ENCODE measurements at places on chromosomes 2 and 18.

- no peak for DNase-seq
These were observed 79.1 kb downstream of the SH3YL1 start for GRCh38 chr2:184695-185094.

GRCh38 chr2:172394002-172394401 is 33.4 kb upstream of the ITGA6 start:
- no peak for DNase-seq

DNA sequence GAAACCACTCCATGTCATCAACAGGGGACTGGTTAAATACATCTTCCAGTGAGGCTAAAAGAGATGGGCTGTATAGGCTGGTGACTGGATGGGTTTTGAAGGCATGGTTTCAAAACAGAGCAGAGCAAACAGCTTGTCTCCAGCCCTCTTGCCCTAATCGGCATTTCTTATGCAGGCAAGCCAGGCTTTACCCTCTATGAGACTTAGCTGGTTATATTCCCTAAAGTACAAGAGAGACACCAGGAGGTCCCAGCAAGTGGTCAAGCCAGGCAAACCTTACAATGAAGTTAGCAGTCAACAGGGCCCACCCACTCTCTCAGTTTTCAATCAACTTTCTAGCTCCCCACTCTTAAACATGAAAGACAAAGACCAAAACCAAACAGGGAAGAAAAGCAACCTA is 19.0 kb downstream of the OSBPL1A start:
- DNase-seq: no peak

DNA sequence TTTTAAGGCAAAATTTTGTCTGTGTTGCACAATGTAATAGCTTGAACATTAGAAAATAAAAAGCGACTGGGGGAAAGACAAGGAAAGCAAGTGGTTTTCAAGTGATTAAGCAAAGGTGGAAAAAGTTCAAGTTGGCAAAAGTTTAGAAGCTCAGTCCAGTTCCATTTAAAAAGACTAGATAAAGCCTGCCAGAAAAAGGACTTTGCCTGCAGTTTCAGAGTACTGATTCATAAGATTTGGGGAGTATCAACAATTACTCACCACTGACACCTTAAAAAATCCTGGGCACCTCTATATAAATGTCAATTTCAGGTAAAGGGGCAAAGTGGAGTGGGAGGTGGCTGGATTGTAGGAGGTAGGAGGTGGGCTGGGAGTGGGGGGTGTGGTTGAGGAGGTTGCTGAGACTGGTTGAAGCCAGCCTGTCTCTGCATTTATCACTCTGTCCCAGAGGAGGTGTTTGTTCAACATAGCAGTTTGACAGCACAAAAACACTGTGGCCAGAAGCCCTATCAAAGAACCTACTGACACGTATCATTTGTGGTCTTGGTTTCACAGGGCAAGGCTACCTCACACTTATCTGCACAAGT is 14.6 kb downstream of the ZEB2 start:
- no peak for DNase-seq

GRCh38 chr18:73366713-73367112 is 498.9 kb upstream of the NETO1 start:
- DNase-seq: no peak

DNA sequence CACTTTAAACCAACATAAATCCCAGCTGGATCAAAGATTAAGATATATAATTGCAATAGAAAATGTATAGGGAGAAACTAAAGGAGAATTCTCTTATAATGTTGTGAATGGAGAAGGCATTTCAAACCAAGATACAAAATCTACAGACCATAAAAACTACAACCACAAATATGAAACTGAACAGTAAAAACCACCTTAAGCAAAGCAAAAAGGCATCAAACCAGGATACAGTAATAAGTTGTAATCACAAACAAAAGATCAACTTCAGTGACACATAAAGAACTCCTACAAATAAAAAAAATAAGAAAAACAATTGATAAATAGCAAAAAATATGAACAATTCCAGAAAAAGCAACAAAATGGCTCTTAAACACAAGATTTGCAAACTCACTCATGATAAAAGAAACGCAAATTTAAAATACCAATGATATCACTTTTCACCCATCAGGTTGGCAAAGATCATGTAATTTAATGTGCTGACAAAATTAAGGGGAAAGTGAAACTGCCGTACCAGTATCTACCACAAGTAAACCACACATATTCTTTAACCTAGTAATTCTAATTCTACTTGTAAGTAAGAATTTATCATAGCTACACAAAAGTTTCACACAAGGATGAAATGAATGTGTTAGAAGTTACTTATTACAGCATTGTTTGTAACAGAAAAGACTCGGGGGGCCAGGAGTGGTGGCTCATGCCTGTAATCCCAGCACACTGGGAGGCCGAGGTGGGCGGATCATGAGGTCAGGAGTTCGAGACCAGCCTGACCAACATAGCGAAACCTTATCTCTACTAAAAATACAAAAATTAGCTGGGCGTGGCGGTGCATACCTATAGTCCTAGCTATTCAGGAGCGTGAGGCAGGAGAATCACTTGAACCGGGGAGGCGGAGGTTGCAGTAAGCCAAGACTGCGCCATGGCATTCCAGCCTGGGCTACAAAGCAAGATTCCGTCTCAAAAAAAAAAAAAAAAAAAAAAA is 101.9 kb downstream of the USP34 start:
- DNase-seq: no peak

- DNase-seq: peak; percentile 13
These were observed 134.7 kb downstream of the UBR3 start for GRCh38 chr2:169961911-169962310.

DNA sequence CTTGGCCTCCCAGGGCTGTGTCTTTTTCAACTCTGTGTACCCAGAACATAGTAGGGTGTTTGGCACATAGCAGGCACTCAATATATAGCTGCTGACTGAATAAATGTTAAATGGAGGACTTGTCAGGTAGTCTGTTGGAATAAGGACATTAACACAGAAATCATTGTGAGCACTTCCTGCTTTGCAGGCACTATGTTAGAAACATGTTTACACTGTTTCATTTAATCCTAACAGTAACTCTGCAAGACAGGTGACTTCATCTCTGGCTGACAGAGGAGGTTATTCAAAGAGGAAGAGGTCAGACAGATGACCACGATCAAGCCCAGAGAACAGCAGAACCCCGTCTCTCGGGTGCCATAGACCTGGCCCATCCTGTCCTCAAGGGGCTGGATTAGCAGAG is 28.0 kb upstream of the PIEZO2 start:
- no peak for DNase-seq
